ENCODE measurements at places on chromosomes 2 and 18.

DNA sequence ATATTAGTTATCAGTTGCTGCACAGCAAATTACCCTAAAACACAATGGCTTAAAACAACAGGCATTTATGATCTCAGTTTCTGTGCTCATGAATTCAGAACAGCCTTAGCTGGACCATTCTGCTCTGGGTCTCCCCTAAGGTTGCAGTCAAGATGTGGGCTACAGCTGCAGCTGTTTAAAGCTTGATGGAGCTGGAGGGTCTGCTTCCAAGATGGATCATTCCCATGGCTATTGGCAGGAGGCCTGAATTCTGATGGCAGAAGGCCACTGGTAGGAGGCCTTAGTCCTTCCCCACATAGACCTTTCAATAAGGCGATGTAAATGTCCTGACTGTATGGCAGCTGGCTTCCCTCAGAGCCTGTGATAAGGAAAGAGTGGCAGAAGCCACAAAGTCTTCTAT, 118.6 kb upstream of the SERPINE2 start:
- DNase-seq: no peak

GRCh38 chr2:17355608-17356329, 162.5 kb downstream of the RAD51AP2 start:
- no peak for DNase-seq

GRCh38 chr2:183493040-183493439, 368.8 kb downstream of the NUP35 start:
- no peak for DNase-seq

DNA sequence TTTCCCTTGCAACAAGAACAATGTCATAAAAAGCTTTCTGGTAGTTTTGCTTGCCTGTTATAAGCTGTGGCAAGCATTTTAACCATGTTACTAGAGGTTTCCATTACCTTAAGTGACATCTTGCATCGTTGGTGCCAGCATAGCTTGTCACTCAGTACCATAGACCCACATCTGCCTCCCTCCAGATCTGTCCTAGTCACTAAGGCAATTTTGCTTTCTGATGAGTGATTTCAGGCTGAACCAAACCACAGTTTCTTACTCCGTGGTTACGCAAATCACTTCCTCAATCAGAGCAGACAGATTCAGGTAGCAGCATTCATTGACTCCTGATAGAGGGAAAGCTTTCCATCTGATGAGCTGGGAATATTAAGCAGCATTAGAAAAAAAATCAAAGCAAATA, 1057.5 kb upstream of the FAM98A start:
- no peak for DNase-seq

Measured in stimulated activated CD8-positive, alpha-beta memory T cell treated with anti-CD3 and anti-CD28 coated beads, Interleukin-2, amount 100 ng/mL, for 48 hours (primary cell).